ENCODE measurements at places on chromosomes 16 and 17.

DNA sequence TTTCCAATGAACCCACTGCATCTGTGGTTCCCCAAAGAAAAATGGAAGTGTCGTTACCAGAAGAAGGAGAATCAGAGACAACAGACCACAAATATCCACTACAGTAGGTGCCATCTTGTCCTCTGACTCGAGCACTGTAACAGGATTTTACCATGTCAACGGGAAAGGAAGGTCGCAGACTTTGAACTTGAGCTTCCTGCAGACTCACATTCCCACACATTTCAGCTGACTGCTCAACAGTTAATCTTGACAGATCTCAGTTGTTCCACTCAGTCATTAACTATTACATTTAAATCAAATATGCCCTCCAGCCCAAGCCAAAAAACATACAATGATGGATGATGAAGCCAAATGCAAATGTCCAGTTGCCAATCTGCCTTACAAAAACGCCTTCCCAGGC is 37.0 kb downstream of the GAS7 start:
- no peak for DNase-seq

- DNase-seq, result no peak
Observed at GRCh38 chr17:17823433-17824118, 13.2 kb downstream of the SREBF1 start.

GRCh38 chr17:40175928-40176753 is 1.1 kb upstream of the RAPGEFL1 start:
- no peak for DNase-seq

GRCh38 chr17:59439262-59439661 is 107.8 kb downstream of the YPEL2 start:
- no peak for DNase-seq

GRCh38 chr17:9512323-9513168 is 63.1 kb downstream of the STX8 start:
- peak; percentile 27 for DNase-seq

DNA sequence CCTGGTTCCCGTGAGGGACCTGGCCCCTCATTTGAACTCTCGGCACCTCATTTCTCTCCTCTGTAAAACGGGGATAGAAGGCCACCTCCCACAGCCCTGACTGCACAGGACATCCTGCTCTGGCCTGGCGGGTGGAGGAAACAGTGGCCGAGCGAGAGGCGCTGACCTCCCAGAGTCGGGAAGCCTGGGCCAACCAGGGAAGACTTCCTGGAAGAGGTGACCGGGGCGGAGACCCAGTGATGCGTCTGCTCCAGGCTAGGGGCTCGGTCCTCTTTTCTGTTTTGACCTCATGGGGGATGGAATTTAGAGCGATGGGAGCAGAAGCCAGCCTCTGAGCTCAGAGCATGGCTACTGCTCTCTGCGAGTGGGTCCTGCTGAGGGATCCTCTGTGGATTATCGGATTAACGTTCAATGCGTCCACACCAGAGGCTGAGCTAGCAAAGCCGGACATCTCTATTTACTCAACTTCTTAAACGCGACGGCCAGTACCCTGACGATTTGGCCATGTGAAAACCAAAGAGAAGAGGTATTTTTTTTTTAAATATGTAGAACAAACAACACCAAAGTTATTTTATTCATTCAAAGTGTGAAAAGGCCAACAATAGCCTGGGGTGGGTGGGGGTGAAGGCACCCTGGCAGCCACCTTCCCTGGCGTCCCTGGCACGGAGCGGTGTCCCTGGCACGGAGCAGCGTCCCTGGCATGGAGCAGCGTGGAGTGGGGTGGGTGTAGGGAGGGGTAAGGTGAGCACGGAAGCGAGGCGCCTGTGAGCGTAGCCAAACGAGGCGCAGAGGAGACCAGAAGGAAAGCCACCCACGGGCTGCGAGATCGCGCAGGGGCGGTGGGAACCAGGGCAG is 9.2 kb upstream of the MSLN start:
- DNase-seq, result no peak

GRCh38 chr17:72119077-72119872 is 1.5 kb upstream of the SOX9 start:
- no peak for DNase-seq

GRCh38 chr16:88770461-88771293 is 14.3 kb downstream of the PIEZO1 start:
- no peak for DNase-seq

DNA sequence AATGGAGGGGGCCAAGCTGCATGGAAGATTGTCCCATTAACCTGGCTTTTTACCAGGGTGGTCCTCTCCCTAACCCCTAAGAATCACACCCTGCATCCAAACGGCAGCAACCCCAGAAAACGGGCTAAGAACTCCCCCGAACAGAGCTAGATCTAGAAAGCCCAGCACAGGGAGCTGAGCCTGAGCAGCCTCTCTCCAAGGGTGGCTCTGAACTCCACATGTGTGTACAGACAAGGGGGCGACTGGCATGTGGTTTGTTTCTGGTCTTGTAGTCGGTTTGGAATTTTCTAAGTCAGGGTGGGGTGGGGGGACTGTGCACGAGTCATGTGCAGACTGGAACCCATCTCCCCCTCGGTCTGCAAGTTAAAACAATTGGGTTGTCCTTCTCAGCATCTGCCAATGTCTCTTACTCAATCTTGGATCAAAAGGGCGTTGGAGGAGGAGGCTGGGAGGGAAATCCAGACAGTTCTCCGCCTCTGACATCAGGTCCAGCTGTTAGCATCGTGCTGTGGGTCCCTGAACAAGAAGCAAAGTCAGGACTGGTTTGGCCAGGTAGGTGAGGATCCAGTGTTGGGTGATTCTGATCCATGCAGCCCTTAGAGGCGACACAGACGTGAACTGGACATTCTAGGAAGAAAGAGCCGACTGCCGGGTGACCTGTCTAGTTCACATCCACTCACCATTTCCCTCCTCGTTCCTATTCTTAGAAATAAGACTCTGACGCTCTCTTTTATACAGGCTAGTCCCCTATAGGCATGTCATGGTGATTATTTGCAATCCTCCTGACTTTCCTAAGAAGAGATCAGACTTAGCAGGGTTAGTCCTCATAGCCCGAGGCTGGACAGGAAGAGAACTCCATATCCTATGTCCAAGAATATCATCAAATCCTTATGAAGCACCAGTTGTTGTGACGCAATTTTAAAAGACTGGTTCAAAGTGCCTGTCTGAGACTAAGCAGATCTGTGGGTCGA is 381.8 kb downstream of the SOX9 start:
- DNase-seq, result no peak

DNA sequence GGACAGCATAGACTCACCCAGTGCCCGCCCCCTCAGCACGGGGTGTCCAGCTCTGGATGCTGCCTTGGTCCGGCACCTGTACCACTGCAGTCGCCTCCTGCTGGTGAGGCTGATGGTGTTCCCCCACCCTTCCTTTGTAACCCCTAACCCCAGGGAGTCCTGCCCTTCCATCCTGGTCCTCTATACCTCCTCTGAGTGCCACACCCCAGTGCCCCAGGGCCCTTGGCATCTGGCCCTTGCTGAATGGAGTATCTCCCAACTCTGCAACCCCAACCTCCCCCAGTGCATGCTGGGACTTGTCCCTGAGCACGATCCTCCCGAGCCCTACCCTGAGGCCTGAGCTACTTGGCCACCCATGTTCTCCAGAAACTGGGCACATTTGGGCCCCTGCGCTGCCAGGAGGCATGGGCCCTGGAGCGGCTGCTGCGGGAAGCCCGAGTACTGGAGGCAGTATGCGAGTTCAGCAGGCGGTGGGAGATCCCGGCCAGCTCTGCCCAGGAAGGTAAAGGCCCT is 15.8 kb downstream of the RIPOR1 start:
- no peak for DNase-seq

DNA sequence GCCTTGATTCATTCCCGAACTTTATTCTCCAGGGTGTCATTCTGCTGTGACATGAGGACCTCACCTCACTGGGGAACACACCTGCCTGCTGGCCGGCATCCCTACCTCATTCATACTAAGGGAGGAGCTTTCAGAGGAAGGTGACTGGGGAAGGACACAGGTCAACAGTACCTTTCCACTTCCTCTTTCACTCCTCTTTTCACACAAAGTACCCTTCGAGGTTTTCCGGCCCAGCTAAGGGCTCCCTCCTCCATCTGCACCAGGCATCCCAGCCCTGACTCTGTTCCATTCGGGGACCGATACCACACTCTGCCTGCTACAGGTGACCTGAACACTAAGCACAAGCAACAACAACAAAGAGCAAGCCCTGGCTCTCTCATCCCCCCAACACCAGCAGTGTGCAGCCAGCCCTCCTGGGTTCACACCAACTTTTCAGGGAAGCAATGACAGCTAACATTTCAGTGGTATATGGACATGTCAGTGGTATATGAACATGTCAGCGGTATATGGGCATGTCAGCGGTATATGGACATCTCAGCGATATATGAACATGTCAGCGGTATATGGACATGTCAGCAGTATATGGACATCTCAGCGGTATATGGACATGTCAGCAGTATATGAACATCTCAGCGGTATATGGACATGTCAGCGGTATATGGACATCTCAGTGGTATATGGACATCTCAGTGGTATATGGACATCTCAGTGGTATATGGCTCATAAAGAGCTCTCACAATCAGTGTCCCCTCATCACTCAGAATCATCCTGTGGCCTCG is 16.0 kb downstream of the TRIM25 start:
- no peak for DNase-seq

DNA sequence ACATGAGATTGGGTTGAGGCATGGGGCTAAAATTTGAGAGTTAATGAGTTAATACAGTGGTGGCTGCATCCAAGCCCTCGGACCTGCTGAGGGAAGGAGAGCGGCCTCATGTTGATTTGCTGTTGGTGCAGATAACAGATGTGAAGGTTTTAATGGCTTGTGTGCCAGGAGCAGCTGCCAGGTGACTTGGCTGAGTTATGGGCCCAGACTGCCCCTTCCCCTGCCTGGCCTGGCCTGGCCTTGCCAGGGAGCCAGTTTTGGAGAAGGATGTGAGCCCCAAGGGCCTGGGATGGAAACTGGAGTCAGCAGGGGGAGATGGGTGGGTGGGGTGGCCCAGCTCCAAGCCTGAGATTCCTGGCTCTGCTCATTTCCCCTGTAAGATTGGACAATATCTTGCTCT is 230.1 kb downstream of the CBLN1 start:
- DNase-seq, result no peak

- DNase-seq, result no peak
Observed at GRCh38 chr17:79441356-79442160, 169.3 kb downstream of the RBFOX3 start.
